ENCODE measurements at places on chromosomes 1 and 21. TPM values are rescaled to one million over a fixed set of nuclear protein-coding genes. Genes with fewer than 3 reads are reported as not detected.
A peak's percentile ranks its signal among the peaks of the same experiment; 100 is the strongest.

DNA sequence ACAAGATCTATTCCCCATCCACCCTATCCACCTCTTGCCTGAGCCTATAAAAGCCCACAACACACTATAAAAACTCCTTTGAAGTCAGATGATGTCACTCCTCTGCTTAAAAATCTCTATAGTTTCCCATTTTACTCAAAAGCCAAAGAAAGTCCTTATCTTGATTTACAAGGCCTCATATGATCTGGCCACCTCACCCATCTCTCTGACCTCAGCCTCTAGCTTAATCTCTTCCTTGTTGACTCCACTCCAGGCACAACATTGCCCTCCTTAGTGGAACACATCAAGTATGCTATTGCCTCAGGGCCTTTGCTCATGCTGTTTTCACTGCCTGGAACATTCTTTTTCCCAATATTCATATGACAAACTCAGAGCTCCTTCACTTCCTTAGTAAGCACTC, 33.3 kb downstream of the ZNF281 start:
- no peak for DNase-seq
- no peaks in the 10 kb centered on the region for H3K36me3 ChIP-seq
- H3K27me3 ChIP-seq = no peaks in the 10 kb centered on the region
- no peaks in the 10 kb centered on the region for H3K4me1 ChIP-seq
- H3K4me3 ChIP-seq = no peak overlapping the region
- no peak overlapping the region for H3K27ac ChIP-seq

The CKS1B gene
- total RNA-seq = 11.5 TPM

- H3K4me3 ChIP-seq = no peak overlapping the region
- DNase-seq = no peak
- no peaks in the 10 kb centered on the region for H3K27me3 ChIP-seq
- H3K4me1 ChIP-seq = no peaks in the 10 kb centered on the region
- H3K27ac ChIP-seq = no peak overlapping the region
- H3K36me3 ChIP-seq = no peaks in the 10 kb centered on the region
Measured at GRCh38 chr1:98264727-98265126, 343.9 kb upstream of the DPYD start.

DNA sequence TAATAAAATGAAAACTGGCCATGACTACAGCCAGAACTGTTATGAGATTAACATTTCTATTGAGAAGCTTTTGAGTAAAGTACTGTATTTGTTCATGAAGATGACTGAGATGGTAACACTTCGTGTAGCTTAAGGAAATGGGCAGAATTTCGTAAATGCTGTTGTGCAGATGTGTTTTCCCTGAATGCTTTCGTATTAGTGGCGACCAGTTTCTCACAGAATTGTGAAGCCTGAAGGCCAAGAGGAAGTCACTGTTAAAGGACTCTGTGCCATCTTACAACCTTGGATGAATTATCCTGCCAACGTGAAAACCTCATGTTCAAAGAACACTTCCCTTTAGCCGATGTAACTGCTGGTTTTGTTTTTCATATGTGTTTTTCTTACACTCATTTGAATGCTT, 164.0 kb downstream of the NEK7 start:
- H3K4me3 ChIP-seq = no peak overlapping the region
- DNase-seq = no peak
- no peaks in the 10 kb centered on the region for H3K4me1 ChIP-seq
- no peak overlapping the region for H3K27ac ChIP-seq
- H3K27me3 ChIP-seq = no peaks in the 10 kb centered on the region

- no peak for DNase-seq
- no peak overlapping the region for H3K27ac ChIP-seq
- no peaks in the 10 kb centered on the region for H3K27me3 ChIP-seq
- H3K4me3 ChIP-seq = no peak overlapping the region
- no peaks in the 10 kb centered on the region for H3K4me1 ChIP-seq
- no peaks in the 10 kb centered on the region for H3K36me3 ChIP-seq
Measured at GRCh38 chr1:70778934-70779333, 268.7 kb downstream of the PTGER3 start.

- H3K27ac ChIP-seq = no peak overlapping the region
- H3K4me1 ChIP-seq = no peaks in the 10 kb centered on the region
- no peaks in the 10 kb centered on the region for H3K36me3 ChIP-seq
- peaks cover 3% of the 10 kb centered on the region for H3K27me3 ChIP-seq
- no peak for DNase-seq
Measured at GRCh38 chr1:177546346-177546745, 375.6 kb downstream of the BRINP2 start.

- no peak overlapping the region for H3K4me3 ChIP-seq
- DNase-seq = no peak
- no peak overlapping the region for H3K27ac ChIP-seq
Measured at GRCh38 chr1:9875636-9876000, 34.5 kb downstream of the CTNNBIP1 start.

- no peak overlapping the region for H3K4me3 ChIP-seq
- DNase-seq = no peak
- H3K4me1 ChIP-seq = no peaks in the 10 kb centered on the region
- H3K27me3 ChIP-seq = no peaks in the 10 kb centered on the region
- H3K36me3 ChIP-seq = no peaks in the 10 kb centered on the region
Measured at GRCh38 chr1:235105051-235106043, 23.3 kb downstream of the TOMM20 start.

The KRTAP7-1 gene
- total RNA-seq = not detected

GRCh38 chr1:41618066-41618825, 133.8 kb upstream of the EDN2 start:
- no peak overlapping the region for H3K4me3 ChIP-seq
- H3K4me1 ChIP-seq = peaks cover 10% of the 10 kb centered on the region
- H3K27me3 ChIP-seq = no peaks in the 10 kb centered on the region
- peak; percentile 73 for DNase-seq
- peak overlapping the region; percentile 28 for H3K27ac ChIP-seq

The CRNN gene
- not detected for total RNA-seq

GRCh38 chr1:211959680-211960079, 75.7 kb downstream of the INTS7 start:
- H3K4me1 ChIP-seq = no peaks in the 10 kb centered on the region
- H3K27ac ChIP-seq = no peak overlapping the region
- no peak for DNase-seq
- H3K36me3 ChIP-seq = no peaks in the 10 kb centered on the region
- no peak overlapping the region for H3K4me3 ChIP-seq
- no peaks in the 10 kb centered on the region for H3K27me3 ChIP-seq
